ENCODE measurements at places on chromosomes 7 and 10.
A peak's percentile ranks its signal among the peaks of the same experiment; 100 is the strongest.

DNA sequence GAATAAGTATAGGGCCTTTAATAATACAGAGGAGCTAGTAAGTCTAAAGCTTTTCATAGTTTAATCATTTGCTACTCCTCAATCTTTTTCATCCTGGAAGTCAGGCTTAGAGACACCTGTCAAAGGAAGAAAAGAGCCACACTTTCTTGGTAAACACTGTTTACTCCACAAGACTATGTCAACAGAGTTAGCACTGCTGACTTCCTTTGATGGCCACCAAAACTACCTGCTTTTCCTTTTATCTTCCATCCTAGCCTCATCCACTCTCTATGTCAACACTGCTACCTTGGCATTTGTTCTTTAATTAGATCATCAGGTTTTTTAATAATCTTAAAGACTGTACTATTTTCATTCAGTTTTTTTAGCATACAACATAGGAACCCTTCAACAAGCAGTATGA lies 106.2 kb downstream of the ELAPOR2 start:
- DNase-seq: no peak

- no peak for DNase-seq
Measured at GRCh38 chr7:90568213-90568612, 27.9 kb upstream of the CDK14 start.

DNA sequence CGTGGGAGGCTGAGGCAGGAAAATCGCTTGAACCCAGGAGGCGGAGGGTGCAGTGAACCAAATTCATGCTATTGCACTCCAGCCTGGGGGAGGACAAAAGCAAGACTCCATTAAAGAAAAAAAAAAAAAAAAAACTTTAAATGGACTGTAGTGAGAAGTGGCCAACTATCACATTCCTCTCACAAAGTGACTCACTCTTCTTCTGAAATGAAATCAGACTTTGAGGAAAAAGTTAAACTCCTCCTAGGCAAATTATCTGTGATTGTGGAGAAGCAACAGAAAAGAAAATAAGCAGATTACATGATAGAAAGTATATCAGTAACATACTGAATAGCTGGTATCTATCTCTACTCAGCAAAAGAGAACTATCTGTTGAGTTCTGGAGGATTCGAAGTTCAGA lies 234.3 kb upstream of the PHF14 start:
- DNase-seq: no peak

GRCh38 chr7:134669845-134670373 lies 23.3 kb downstream of the BPGM start:
- peak; percentile 16 for DNase-seq

- DNase-seq: no peak
Measured at GRCh38 chr10:86553639-86554038, 32.0 kb upstream of the WAPL start.

All from amniotic stem cell (primary cell).